ENCODE measurements at places on chromosomes 3 and 15.
A peak's percentile ranks its signal among the peaks of the same experiment; 100 is the strongest.

DNA sequence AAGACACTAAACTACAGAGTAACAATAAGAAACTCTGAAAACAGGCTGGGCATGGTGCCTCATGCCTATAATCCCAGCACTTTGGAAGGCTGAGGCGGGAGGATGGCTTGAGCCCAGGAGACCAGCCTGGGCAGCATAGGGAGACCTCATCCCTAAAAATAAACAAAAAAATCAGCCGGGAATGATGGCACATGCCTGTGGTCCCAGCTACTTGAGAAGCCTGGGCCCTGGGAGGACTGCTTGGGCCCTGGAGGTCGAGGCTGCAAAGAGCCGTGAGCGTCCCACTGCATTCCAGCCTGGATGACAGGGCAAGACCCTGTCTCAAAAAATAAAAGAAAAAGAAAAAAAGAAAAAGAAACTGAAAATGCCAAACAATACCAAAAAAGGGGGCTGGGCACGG lies 55.4 kb downstream of the TMCC1 start:
- no peak for DNase-seq

- no peak for DNase-seq
Observed at GRCh38 chr3:137906985-137907649, 102.8 kb upstream of the CLDN18 start.

- no peak for DNase-seq
Observed at GRCh38 chr3:154168998-154169795, 48.0 kb downstream of the ARHGEF26 start.

GRCh38 chr3:47266709-47267489 lies 15.7 kb downstream of the KIF9 start:
- DNase-seq, result no peak

GRCh38 chr15:92599394-92599970 lies 56.1 kb downstream of the FAM174B start:
- no peak for DNase-seq

DNA sequence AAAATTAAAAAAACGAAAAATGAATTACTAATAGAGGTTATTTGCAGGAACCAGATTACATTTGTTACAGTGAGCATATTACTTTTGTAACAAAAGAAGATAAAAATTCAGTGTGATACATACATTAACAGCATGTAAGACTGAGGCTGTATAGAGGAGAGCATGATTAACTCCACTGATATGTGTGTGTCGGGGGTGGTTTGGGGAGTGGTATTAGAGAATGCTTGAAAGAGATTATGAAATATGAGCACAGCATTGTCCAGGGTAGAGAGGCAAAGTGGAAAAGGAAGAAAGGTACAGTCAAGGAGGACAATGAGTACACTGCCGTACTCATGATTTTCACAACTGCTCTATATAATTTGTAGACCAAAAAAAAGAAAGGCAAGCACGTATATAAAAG lies 62.9 kb upstream of the LRRFIP2 start:
- DNase-seq, result no peak

- DNase-seq, result no peak
Observed at GRCh38 chr3:28971156-28971555, 309.7 kb upstream of the RBMS3 start.

- no peak for DNase-seq
Observed at GRCh38 chr3:60229502-60229901, 1021.8 kb downstream of the FHIT start.

- no peak for DNase-seq
Observed at GRCh38 chr15:75143738-75144334, 57.8 kb upstream of the C15orf39 start.

DNA sequence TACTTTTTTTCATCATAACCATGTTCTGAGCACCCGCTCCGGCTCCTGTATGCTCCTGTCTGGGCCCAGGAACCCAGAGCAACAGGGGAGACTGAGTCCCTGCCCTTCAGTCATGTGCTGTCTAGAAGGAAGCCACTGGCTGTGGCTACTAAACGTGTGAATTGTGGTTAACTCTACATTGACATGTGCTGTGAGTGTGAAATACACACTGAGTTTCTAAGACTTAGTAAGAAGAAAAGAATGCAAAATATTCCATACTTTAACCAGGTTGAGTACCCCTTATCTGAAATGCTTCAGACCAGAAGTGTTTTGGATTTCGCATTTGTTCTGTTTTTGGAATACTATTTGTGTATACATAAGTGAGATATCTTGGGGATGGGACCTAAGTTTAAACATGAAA lies 42.8 kb upstream of the CGNL1 start:
- no peak for DNase-seq

GRCh38 chr3:151303751-151304150 lies 12.9 kb downstream of the GPR87 start:
- no peak for DNase-seq

GRCh38 chr3:147937891-147938290 lies 528.7 kb downstream of the ZIC1 start:
- DNase-seq, result no peak

GRCh38 chr3:172908771-172909270 lies 158.3 kb downstream of the ECT2 start:
- no peak for DNase-seq

GRCh38 chr3:141271279-141272030 lies 39.8 kb downstream of the PXYLP1 start:
- DNase-seq, result no peak

DNA sequence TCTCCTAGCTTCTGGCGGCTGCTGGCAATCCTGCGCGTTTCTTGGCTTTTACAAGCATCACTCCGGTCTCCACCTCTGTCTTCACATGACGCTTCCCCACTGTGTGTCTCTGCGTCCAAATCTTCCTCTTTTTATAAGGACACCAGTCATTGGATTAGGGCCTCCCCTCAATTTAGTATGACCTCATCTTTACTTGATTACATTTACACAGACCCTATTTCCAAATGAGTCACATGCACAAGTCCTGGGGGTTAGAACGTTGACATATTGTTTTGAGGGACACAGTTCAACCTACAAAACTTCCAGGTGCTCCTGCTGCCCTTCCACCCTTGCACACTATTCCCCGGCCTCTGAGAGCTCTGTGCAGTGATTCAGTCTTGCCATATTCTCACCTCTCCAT lies 215.3 kb downstream of the OPA1 start:
- no peak for DNase-seq

DNA sequence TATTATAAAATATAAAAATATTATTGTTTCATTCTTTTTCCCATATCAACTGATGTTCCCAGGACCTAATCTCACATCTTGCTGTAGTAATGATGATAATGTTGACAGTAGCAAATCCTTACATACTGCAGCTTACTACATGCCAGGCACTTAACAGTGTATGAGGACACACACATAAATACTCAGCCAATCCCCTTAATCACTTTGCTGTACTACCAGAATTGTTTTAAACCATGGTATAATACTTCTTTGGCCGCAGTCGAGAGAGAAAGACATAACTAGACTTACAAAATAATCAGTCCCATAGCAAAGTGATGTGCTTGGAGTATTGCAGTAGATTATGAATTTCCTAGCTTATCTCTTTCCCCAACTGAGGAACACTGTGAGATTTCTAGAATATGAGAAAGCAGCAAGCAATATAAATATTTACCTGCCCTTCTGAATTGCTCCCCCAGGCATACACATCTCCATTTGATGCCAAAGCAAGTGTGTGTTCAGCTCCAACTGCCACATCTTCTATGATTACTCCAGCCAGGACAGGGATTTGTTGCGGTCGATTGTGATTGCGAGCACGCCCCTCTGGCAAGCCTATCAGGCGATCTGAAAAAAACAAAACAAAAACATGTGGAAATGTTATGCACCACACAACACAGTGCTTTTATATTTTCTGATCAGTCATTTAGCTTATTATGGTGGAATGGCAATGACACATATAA lies 33.0 kb downstream of the FBXL22 start:
- DNase-seq, result no peak

- DNase-seq, result no peak
Observed at GRCh38 chr3:152160350-152161011, 108.2 kb upstream of the MBNL1 start.

GRCh38 chr3:58743296-58743695 lies 76.7 kb upstream of the FAM3D start:
- no peak for DNase-seq

GRCh38 chr15:31305375-31305774 lies 21.3 kb upstream of the KLF13 start:
- no peak for DNase-seq

DNA sequence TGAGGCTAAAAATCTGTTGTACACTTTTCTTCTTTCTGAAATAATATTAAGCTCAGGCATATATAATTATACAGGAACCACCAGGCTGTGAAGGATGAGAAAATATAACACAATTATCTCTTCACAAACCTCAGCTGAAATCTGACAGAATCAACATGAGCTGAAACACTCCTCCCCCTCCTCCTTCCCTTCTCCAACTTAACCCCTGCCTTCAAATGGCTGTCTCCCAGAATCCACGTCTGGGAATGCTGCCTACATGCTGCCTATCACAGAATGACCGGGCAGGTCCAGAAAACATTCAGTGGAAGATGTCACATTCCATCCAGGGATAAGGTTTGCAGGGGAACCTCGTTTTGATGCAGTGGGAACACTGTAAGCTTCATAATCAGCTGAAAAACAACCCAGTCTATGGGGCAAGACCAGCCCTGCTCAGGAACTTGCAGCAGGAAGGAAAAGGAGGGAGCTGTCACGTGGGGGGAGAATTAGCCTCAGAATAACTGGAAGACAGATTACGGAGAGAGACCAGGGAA lies 44.0 kb upstream of the SEMA6D start:
- DNase-seq, result no peak

DNA sequence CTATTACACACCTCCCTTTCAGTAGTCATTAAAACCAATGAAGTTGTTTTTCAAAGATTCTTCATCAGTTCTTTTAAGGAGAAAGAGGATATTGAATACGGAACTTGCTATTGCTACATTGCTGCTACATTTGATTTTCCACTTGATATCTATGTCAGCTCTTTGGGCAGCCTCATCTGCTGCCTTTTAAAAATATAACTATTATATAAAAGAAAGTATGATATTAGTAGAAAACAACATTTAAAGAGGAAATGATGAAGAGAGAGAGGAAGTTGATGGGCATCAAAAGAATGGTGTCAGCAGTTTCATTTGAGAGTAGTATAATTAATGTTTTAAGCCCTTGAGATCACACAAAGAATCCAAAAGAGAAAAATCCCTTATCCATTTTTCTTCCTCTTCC lies 171.4 kb downstream of the NFKBIZ start:
- no peak for DNase-seq

- no peak for DNase-seq
Observed at GRCh38 chr3:43012174-43012573, 33.1 kb downstream of the GASK1A start.

- no peak for DNase-seq
Observed at GRCh38 chr3:93910097-93910496, 63.6 kb downstream of the PROS1 start.

DNA sequence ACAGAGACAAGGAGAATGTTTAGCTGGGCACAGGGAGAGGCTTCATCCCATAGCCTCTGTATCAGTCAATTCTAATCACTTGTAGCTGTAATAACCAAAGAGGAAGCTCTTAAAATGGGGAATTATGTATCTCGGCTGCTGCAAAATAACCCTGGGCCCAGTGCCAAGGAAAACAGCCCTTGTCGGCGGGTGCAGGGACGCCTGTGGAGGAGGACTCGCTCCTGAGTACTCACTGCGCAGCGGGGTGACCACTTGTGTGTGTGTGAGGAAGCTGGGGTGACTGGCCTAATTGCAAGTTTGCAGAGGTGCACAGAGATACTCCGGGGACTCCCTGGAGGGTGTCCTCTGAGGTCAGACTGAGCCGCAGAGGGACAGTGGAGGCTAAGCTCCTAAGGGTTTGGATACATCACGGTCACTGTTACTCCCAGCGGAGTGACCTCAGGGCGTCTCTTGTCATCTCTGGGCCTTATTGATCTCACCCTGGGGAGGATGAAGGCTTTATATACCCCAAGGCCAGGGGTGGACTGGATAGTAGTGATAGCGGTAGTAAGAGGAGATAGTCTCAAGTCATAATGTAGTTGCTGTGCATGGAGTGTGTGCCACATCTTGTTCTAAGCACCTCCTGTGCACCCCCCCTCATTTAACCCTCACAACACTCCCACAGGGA lies 37.2 kb downstream of the SLC6A6 start:
- no peak for DNase-seq

GRCh38 chr3:72721683-72722381 lies 126.4 kb downstream of the SHQ1 start:
- DNase-seq, result no peak

DNA sequence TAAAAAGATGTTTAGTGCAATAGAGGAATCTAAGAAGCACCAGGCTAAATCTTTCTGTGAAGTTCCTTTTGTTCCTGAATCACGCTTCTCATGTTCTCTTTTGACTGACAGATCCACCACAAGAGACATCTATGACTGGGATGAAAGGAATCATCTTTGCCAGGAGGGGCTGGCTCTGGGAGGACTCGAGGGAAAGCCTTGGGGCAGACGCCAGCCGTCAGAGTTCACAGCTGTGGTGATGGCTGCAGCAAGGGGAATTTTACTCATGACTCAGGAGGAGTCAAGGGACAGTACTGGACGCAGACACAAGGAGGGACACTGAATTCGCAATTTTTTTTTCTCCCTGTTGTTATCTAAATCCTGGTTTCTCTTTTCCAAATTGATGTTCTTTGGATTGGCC lies 38.7 kb downstream of the C3orf38 start:
- peak; percentile 5 for DNase-seq

DNA sequence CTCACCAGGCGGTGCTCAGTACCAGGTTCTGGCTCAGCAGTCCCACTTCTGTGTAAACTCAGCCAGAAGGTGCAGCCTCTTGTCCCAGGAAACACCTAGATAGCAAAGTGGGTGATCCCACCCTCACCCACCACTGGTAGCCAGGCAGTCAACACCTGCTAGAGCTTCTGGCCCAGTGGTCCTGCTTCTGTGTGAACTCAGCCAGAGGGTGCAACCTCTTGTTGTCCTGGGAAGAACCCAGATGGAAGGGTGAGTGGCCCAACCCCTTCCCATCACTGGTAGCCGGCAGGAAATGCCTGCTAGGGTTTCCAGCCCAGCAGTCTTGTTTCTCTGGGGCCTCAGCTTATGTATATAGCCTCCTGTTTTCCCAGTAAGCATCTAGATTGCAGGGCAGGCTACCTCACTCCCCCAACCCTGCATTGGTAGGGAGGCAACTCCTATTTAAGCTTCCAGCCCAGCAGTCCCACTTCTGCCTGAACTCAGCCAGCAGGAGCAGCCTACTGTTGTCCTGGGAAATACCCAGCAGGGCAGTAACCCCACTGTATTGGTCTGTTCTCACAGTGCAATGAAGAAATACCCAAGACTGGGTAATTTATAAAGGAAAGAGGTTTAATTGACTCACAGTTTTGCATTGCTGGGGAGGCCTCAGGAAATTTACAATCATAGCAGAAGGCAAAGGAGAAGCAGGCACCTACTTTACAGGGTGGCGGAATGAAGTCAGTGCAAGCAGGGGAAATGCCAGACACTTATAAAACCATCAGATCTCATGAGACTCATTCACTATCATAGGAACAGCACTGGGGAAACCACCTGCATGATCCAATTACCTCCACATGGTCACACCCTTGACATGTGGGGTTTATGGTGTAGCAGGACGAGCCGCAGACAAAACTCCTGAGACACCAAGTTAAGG lies 110.6 kb downstream of the DTWD1 start:
- no peak for DNase-seq
